ENCODE measurements at places on chromosomes 2 and 18.

- DNase-seq, result no peak
These were observed 53.7 kb downstream of the TWIST2 start for GRCh38 chr2:238901461-238902057.

GRCh38 chr2:226738821-226739544 lies 60.6 kb downstream of the IRS1 start:
- no peak for DNase-seq

GRCh38 chr2:157290525-157290924 lies 33.0 kb downstream of the GALNT5 start:
- DNase-seq, result no peak

DNA sequence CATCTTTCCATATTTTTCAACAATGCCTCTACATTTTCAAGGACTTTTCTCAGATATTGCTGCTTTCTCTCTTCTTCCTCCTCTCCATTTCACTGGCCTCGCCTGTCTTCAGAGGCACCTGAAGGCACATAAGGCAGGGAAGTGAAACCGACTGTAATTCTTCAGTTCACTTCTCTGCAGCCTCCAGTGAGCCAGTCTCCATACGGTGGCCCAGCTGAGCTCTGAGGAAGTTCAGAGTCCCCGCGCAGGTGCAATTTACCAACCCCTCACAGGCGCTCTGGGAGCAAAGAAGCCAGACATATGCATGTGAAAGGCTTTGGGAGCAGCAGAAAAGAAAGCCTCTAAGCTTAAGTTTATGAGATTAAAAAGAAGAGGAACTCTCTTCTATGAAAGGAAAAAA lies 12.4 kb downstream of the KLHL14 start:
- no peak for DNase-seq

GRCh38 chr2:24924732-24925131 lies 4.7 kb upstream of the ADCY3 start:
- DNase-seq, result no peak

DNA sequence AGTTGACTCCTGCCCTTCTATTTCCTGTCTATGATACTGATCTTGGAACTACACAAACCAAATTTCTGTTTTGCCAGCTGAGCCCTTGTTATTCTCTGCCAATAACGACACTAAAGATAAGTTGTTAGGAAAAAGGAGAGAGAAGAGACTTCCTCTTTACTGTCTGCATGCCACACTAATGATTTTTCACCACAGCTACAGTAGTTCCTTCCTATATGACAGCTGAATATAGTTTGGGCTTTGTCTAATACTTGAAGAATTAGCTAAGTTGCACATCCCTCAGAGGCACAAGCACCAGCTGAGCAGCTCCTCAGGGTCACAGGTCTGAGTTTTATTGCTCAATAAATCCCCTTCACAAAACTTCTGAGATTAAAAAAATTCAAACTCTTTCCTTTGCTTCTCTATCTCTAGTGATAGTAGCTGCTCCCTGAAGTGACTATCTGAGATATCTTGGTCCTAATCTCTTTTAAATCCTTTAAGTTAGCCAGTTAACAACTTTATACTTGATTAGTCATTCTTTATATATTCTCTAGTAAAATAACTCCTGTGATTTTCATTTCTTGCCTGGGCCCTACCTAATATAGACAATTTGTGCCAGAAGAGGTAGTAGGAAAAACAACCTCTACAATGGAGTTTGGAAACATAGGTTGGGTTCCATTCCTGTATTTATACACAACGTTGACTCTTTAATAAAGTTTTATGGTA lies 253.0 kb upstream of the CNTNAP5 start:
- no peak for DNase-seq

DNA sequence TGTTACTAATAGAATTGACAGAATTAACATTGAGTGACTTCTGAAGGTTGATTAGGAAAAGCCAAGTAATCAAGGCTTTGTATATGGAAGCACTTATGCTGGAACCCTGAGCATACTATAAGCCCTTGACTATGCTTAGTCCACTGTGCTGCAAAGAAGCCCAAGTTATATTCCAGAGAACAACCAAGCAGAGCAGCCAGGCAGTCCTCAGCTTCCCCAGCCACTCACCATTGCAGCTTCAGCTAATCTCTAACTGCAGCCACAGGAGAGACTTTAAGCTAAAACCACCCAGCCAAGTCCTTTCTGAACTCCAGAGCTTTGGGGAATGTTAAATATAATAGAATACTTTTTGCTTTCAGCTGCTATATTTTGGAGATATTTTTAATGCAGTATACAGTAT lies 164.4 kb upstream of the VWC2L start:
- DNase-seq, result no peak

DNA sequence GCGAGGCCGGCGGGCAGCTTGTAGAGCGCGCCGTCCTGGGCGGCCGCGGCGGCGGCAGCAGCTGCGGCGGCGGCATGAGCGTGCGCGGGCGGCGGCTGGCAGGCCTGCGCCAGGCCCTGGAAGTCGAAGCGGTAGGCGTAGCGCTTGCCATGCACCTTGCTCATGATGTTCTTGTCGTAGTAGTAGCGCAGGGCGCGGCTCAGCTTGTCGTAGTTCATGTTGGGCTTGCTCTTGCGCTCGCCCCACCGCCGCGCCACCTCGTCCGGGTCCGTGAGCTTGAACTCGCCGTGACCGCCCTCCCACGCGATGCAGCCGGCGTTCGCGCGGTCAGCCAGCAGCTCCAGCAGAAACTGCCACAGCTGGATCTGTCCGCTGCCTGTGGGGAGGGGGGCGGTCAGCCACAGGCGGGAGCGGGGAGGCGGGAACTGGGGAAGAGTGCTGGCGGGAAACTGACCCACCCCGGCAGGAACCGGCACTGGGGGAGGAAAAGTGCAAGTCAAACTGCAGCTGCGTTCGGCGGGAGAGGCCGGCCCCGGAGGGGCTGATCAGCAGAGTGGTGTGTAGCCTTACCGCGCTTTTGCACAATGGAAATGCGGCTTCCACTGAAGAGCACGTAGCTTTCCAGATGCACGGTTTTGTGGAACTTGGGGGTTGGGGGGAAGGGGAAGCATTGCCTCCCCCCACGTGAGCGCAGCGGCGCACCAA lies 3.0 kb downstream of the FEV start:
- DNase-seq, result peak; percentile 59

- no peak for DNase-seq
These were observed 171.6 kb downstream of the IKZF2 start for GRCh38 chr2:212979799-212980198.

DNA sequence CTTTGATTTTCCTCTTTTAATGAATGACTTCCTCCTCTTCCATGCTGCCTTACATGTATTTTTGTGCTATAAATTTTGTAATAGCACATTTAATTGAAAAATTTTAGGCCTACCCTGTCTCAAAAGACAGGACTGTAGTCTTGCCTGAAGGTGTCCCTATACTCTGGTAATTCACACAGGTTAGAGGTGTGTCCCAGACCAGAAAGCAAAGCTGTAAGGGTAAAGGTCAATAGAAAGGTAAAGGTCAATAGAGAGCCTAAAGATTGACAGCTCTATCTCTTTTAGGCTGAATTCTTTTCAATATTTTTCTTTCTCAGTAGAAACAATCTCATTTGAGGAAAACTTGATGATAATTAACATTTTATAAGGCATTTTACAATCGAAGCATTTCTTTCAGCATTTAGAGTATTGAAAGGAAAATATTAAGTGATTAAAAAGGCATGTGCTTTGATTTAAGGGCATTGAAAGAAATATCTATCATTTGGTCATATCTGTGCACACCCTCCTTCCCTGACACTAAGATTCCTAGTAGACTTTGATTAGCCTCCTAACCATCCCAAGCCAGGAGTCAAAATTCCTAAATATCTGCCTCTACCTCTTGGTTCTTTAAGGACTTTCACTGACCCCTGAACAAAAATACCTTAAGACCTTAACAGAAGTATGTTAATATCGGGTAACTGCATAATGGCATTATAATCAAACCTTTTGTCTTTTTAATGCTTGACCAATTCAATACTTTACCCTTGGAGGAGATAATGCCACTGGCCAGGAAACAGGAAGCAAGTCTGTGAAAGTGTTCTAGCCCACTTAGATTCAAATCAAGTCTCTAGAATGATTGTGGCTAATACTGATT lies 161.8 kb upstream of the DTNA start:
- DNase-seq, result no peak

- no peak for DNase-seq
These were observed 2.6 kb upstream of the TMEFF2 start for GRCh38 chr2:192197357-192197756.

- DNase-seq, result no peak
These were observed 40.2 kb upstream of the GMCL1 start for GRCh38 chr2:69789175-69789721.

- DNase-seq, result no peak
These were observed 18.5 kb upstream of the FAM171B start for GRCh38 chr2:186675380-186675779.

- DNase-seq, result no peak
These were observed 209.2 kb downstream of the ICOS start for GRCh38 chr2:204145791-204146190.

DNA sequence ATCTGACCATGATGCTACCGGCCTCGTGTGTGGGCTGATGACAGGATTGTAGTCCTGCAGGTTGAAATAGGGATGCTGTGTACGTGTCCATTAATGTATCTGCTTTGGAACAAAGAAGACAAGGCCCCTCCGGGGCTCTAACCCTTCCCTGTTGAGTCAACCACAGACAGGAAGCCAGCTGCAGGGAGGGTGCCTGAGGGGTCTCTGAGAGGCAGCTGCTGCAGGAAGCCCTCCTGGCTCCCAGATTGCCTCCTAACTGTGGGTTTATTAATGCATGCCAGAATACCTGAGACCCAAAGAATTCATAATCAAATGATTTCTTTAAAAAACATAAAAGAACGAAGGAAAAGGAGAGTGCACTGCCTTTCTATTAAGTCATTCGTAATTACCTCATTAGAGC lies 140.4 kb downstream of the CELF4 start:
- no peak for DNase-seq

DNA sequence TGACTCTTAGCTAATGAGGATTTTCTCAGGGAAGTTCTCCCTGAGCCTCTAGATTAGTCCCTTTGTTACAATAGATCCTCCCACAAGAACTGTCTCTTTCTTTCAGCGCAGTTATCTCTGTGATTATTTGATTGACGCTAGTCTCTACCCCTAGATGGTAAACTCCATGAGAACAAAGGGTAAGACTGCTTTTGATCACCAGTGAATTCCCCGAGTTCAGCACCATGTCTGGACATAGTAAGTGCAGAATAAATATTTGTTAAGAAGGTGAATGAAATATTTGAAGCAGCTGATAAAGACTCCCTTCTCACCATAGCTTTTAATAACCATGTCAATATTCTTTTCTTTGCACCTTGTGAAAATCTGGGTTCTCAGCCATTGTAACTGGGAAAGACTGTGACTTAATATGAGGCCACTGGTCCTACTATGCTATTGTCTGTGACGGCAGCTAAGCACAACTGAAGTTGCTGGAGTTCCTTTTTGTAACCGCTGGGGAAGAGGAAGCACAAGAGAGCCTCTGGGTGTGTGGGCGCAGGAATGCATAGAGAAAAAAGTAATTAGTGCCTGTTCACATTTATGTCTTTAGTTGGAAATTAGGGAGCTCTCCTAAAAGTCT lies 214.7 kb downstream of the TGIF1 start:
- no peak for DNase-seq

GRCh38 chr2:176240301-176240700 lies 28.9 kb upstream of the MTX2 start:
- DNase-seq, result no peak

- DNase-seq, result no peak
These were observed 497.6 kb upstream of the TCF4 start for GRCh38 chr18:56085551-56085950.

All from activated CD4-positive, alpha-beta T cell treated with anti-CD3 and anti-CD28 coated beads for 48 hours (primary cell).